ENCODE measurements at places on chromosomes 12 and 14.

DNA sequence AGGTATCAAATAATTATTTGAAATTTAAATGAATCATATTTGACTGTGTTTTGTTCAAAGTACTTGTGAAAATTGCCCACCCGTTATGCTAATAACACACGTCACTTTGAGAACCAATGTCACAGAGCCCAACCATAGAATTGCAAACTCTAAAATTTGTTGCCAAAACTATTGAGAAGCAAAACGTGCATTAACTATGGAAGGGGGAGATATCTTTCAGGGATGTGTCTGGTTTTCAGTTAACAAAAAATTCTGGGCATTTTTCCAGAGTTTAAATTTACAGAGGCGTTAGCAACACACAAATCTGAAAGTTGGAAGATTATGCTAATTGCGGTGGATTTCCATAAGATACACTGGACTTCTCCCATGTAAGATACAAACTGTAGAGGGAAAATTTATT is 371.8 kb upstream of the E2F7 start:
- no peak for DNase-seq

DNA sequence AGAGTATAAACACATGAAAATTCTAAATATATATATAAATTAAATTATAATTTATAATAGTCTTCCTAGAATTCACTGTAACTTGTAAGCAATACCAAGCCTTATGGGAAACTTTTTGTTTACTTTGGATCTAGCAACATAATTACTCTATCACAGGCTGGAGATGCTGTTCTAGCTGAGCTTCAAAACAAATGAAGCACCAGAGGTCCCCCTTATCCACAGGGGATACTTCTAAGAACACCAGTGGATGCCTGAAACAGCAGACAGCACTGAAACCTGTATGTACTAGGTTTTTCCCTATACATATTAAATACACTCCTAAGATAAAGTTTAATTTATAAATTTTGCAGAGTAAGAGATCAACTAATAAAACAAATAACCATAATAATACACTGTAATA is 96.6 kb downstream of the CDK17 start:
- DNase-seq, result no peak

DNA sequence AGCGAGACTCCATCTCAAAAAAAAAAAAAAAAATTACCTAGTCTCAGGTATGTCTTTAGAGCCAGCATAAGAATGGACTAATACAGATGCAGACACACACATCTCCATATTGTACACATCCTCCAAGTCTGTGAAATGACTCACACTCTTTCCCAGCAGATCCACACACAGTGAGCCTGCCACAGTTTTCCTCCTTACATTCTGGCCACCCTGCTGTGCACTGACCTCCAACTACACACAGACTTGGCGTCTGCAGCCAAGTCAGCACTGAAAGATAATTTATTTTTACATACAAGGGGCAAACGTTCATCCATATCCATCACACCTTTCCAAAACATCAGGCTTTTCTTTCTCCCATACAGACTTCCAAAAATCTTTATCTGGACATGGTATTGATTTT is 115.9 kb downstream of the SLC25A21 start:
- no peak for DNase-seq

GRCh38 chr12:54282949-54283593 is 2.5 kb downstream of the HNRNPA1 start:
- no peak for DNase-seq

DNA sequence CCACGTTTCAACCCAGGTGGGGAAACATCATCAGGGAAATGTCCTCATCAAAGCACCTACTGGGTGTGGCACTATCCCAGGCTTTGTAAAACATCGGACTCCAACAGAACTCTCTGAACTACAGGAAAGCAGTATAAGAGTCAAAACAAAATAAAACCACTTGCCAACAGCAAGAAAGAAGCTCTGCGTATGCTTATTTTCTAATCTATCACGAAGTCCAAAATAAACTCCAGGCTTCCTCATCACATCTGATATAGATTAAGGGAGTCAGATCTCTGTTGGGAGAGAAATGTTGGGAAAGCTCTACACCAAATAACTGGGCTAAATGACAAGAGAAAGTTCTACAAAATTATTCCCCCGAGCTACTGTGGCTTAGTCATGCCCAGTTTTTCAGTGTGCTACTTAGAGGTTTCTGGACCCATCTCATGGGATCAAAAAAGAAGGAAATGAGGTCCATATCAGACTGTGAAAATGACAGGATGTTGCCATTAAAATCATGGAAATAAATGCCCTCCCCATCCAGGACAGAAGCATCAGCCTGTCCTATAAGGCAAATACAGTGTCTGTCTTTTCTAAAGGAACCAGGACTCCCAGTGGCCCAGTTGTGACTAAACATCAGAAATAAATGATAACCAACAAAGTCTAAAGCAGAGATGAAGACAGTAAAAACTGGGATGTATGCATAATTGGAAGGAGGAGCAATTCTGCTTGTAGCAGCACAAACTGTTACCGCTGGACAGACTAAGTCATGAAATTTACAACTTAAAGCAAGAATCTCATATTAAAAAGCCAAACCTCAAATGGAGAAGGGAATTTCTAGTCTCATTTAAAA is 149.5 kb downstream of the STXBP6 start:
- no peak for DNase-seq

- DNase-seq, result no peak
Measured at GRCh38 chr12:106919910-106920544, 35.7 kb upstream of the TMEM263 start.

DNA sequence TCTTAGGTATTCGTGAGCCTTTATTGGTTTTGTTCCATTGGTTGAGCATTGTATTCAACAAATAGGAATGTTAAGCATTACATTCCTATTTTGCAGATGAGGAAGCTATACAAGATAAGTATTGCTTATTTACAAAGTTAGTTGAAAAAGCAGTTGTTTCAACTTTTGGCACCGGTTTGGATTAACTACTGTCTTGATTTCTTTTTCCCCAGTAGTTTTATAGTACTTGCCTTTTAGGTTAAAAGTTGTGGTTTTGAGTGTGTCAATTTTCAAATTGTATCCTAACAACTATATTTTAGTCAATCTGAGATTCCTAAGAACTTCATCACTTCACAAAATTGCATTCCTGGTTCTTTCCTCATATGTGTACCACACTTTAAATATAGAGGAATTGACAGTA is 23.8 kb upstream of the MBIP start:
- no peak for DNase-seq

DNA sequence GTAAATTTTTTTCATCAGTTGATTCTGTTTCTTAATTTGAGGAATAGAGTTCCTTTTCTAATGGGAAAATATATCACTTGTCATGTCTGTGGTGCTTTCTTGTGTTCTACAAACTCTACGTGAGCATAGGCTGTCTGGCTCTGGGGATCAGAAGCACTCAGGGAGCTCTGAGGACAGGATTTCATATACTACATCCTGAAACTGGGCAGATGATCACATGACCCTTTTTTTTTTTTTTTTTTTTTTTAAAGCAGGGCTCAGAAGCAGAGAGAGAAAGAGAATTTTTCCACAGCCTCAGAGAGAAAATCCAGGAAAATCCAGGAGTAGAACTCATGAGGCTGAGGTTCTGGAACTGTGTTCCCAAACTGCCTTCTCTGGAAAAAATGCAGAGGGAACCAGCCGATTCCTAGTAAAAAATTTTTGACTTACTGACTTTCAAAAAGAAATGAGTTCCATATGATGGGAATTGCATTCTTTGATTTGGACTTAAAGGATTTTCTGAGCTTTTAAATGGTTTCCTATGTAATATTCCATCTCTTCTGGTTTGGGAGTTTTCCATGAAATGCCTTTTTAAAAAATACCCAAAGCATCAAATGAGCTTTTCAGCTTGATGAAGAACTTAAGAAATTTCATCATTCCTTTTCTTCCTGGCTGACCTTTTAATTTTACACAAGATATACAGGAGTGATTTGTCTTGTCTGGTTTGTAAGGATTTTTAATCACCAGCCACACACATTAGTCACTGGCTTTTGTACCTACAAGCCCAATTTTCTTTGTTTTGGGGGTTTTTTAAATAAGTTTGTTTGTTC is 183.1 kb upstream of the HIF1A start:
- no peak for DNase-seq

GRCh38 chr14:102610968-102611811 is 18.7 kb downstream of the RCOR1 start:
- no peak for DNase-seq

- DNase-seq, result no peak
Measured at GRCh38 chr14:77004711-77005460, 23.6 kb downstream of the IRF2BPL start.

DNA sequence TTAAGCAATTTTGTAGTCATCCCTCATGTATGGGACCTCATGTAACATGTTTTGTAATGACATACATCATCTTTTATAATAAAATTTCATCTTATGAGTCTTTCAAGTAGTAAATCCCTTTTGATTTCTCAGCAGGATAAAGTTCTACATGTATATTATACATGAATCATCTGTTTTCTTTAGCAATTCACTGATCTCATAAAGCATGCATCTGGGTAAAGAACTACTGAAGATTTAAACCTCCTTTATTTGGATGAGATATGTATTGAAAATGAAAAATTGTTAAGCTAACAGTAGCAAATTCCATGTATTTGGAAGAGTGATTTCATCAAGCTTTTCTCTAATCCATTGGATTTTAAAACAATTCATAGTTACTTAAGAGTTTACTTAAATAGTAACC is 126.9 kb downstream of the KITLG start:
- DNase-seq, result no peak

All from activated CD8-positive, alpha-beta memory T cell treated with anti-CD3 and anti-CD28 coated beads for 1 hour (primary cell).